ENCODE measurements at places on chromosomes 5 and 9. TPM values are rescaled to one million over a fixed set of nuclear protein-coding genes. Genes with fewer than 3 reads are reported as not detected.

DNA sequence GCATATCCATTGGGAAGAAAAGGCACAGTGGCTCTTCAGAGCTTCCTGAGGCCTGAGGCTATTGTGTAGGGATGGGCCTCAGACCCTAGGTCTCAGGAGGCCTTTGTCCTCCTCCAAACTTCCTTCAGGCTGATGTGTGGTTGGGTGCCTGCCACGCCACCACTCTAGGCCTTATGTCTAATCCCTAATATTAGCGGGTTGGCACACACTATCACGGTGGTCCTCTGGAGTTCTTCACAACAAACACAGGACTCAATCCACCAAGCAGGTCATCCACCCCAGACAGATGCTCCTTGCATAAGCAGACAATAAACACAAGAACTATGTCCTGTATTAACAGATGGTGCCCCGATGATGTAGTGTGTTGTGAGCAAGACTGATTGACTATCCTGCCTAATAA, 31.0 kb upstream of the FSTL4 start:
- no peaks in the 10 kb centered on the region for H3K4me1 ChIP-seq
- DNase-seq, result no peak
- no peak overlapping the region for H3K4me3 ChIP-seq

- H3K36me3 ChIP-seq, result no peaks in the 10 kb centered on the region
- DNase-seq, result no peak
- peaks cover 27% of the 10 kb centered on the region for H3K4me1 ChIP-seq
- H3K27ac ChIP-seq, result no peak overlapping the region
Measured at GRCh38 chr9:130833031-130833990, 1.7 kb upstream of the ABL1 start.

- no peak overlapping the region for H3K27ac ChIP-seq
- H3K4me3 ChIP-seq, result no peak overlapping the region
- H3K4me1 ChIP-seq, result peaks cover 28% of the 10 kb centered on the region
Measured at GRCh38 chr5:171639966-171640365, 145.7 kb upstream of the SMIM23 start.

NUTM2F gene
- not detected for total RNA-seq

MYMK gene
- total RNA-seq, result not detected

- no peaks in the 10 kb centered on the region for H3K36me3 ChIP-seq
- no peak for DNase-seq
- H3K27ac ChIP-seq, result no peak overlapping the region
- H3K4me3 ChIP-seq, result no peak overlapping the region
- no peaks in the 10 kb centered on the region for H3K4me1 ChIP-seq
Measured at GRCh38 chr5:54851449-54851848, 133.9 kb downstream of the ESM1 start.

DNA sequence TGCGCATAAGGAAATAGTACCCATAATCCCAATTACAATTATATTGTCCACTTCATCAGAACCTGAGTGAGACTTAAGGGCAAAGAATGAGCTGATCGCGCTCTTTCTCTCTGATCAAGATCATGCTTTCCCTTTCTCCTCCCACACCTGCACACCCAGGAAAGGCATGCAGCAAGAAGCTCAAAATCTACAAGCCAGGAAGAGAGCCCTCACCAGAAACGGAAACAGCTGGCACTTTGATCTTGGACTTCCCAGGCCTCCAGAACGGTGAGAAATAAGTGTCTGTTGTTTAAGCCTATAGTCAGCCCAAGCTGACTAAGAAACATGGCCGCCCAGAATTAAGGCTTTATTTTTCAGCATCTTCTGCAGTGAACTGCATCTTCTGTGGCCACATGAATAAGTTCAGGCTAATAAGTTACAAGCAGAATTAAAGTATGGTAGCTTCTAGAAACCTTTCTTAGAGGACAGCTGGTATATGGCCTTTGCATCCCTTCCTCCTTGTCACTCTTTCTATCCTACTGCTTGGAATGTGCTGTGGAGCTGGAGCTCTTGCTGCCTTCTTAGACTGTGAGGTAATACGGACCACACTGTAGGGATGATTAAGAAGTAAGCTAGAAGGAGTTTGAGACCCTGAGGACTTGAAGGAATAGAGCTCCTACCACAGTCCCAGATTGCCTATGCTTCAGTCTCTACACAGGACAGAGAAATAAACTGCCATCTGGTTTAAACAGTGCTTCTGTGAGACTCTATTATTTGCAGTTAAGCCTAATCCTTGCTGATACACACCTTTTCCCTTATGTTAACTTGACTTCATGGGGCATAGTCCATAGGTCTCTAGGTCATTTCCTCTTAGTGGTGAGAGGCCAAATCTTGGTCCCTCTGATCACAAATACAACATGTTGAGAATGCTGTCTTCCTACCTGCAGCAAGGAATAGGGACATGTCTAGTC, 17.2 kb downstream of the OR2S2 start:
- H3K27me3 ChIP-seq, result no peaks in the 10 kb centered on the region
- H3K27ac ChIP-seq, result no peak overlapping the region
- DNase-seq, result no peak
- no peak overlapping the region for H3K4me3 ChIP-seq
- peaks cover 25% of the 10 kb centered on the region for H3K4me1 ChIP-seq

DNA sequence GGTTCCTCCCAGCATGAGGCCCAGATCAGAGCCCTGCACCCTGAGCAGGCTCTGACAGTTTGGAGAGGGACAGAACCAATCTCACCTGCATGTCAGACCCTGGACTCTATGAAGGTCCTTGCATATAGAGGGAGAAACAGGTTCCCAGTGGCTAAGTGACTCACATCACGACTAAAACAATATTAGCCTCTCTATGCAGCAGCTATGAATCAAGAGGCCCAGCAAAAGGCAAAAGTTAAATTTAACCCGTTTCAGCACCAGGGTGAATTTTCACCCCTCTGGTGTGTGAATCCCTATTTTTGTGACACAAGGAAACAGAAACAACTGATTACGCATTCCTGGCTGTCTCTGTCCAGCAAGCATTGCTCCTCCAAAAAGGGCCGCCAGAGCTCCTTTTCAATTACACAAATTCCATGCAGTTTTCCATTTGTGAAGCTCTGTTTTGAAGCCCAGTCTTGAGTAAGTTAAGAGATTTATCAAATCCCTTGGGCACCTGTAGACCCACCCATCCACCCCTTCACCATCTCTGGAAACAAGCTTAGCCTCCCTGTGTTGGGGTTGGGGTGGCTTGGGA, 136.6 kb downstream of the GABBR2 start:
- no peaks in the 10 kb centered on the region for H3K36me3 ChIP-seq
- peaks cover 13% of the 10 kb centered on the region for H3K4me1 ChIP-seq
- no peaks in the 10 kb centered on the region for H3K27me3 ChIP-seq
- DNase-seq, result no peak
- no peak overlapping the region for H3K4me3 ChIP-seq
- no peak overlapping the region for H3K27ac ChIP-seq

- no peaks in the 10 kb centered on the region for H3K27me3 ChIP-seq
- no peak overlapping the region for H3K4me3 ChIP-seq
- peaks cover 90% of the 10 kb centered on the region for H3K36me3 ChIP-seq
- H3K27ac ChIP-seq, result no peak overlapping the region
- H3K4me1 ChIP-seq, result peaks cover 28% of the 10 kb centered on the region
Measured at GRCh38 chr5:147410496-147411358, 99.1 kb downstream of the DPYSL3 start.

- DNase-seq, result no peak
- peaks cover 3% of the 10 kb centered on the region for H3K27me3 ChIP-seq
- H3K4me1 ChIP-seq, result no peaks in the 10 kb centered on the region
- no peaks in the 10 kb centered on the region for H3K36me3 ChIP-seq
- H3K4me3 ChIP-seq, result no peak overlapping the region
Measured at GRCh38 chr5:173187054-173187743, 42.9 kb downstream of the BNIP1 start.

GRCh38 chr5:33400675-33401074, 40.1 kb upstream of the TARS1 start:
- no peak overlapping the region for H3K27ac ChIP-seq
- no peaks in the 10 kb centered on the region for H3K27me3 ChIP-seq
- H3K4me1 ChIP-seq, result peaks cover 8% of the 10 kb centered on the region
- DNase-seq, result no peak

GRCh38 chr9:135890190-135891026, 16.9 kb downstream of the CAMSAP1 start:
- no peaks in the 10 kb centered on the region for H3K27me3 ChIP-seq
- no peak for DNase-seq
- H3K27ac ChIP-seq, result no peak overlapping the region
- no peaks in the 10 kb centered on the region for H3K4me1 ChIP-seq

OSMR gene
- total RNA-seq, result 26.4 TPM

OMD gene
- 0.81 TPM for total RNA-seq

DNA sequence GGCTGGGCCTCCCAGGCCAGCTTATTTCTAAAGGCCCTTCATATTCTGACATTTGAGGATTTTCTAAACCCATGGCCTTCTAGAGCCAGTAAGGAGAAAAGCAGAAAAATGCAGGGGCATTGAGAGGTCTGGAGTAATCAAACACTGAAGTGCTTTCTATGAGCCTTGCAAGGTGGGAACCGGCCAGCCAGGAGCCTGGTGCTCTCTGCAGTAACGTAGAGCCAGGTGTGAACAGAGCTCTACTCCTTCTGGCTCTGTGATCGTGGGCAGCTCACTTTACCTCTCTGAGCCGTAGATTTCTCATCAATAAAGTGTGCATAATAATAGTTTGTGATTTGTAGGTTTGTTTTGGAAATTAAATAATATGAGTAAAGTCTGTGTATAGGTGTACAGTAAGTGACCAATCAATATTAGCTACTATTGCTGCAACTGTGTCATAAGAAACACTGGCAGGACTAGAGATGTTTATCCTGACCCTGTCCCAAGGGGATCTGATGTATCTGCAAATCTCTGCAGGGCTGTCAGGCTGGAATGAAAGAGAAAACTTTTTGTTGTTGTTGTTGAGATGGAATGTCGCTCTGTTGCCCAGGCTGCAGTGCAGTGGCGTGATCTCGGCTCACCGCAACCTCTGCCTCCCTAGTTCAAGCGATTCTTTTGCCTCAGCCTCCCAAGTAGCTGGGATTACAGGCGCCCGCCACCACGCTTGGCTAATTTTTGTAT, 2.7 kb downstream of the SYNPO start:
- H3K27me3 ChIP-seq, result no peaks in the 10 kb centered on the region
- H3K4me3 ChIP-seq, result no peak overlapping the region

CTSV gene
- 0.05 TPM for total RNA-seq

DRD1 gene
- total RNA-seq, result 10.0 TPM

DNA sequence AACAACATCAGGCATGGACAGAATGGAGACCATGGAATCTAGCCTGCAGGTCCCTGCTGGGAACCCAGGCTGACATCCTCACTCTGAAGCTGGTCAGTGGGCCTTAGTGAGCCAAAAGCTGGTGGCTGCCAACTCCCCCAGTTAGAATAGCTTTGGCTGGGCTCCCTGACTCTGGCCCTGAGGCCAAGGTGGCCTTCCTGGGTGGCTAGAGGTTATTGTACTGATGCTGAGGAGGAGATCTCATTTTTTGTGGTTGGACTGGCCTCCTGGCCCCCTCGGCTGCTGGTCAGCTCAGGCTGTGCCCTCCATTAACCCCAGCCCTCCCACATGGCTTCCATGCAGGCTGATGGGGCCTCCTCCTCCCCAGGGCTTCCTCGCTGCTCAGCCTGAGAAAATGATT, 101.2 kb upstream of the PANK3 start:
- DNase-seq, result peak; percentile 42
- H3K27me3 ChIP-seq, result no peaks in the 10 kb centered on the region
- H3K4me1 ChIP-seq, result peaks cover 15% of the 10 kb centered on the region
- H3K36me3 ChIP-seq, result peaks cover 3% of the 10 kb centered on the region

DNA sequence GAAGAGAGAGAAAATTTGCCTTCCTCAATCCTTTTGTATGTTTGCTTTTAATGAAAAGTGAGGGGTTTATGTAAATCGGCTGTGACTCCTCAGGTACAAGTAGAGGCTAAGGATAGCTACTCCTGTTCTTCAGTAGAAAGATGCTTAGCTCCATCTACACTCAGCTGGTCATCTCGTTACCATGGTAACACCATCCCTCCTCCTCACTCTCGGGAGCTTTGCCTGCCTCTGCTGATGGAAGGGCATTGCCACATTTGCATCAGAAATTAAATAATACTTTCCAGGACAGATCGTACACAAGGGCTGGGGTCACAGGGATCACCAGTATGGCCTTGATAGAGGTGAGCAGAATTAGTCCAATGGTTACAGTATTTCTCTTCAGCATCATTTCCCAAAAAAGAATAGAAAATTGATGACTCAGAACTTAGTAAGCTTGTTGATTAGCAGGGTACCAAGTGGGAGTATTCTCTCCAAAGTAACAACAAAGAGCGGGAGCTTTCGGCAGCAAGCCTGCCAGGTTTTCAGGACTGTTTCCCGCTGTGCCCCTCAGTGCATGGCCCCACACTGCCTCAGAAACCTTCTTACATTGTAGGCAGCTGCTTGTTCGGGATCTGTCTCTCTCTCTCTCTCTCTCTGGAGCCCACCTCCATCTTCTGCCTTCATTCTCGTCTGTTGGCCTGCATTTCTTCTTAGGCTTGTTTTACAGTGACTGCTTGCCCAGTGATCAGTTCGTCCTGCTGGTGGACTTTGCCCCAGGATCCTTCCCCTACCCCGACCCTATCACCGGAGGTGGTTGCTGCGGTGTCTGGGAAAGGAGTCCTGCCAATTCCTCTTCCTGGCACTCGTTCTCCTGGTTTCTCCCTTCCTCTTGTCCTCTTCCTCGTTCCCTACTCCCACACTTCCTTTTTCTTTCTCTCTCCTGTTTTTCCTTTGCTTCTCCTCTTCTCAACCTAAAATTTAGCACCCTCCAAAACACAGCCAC, 51.9 kb upstream of the SNAPC3 start:
- peaks cover 21% of the 10 kb centered on the region for H3K4me1 ChIP-seq
- no peaks in the 10 kb centered on the region for H3K27me3 ChIP-seq
- H3K36me3 ChIP-seq, result no peaks in the 10 kb centered on the region
- H3K4me3 ChIP-seq, result no peak overlapping the region

DNA sequence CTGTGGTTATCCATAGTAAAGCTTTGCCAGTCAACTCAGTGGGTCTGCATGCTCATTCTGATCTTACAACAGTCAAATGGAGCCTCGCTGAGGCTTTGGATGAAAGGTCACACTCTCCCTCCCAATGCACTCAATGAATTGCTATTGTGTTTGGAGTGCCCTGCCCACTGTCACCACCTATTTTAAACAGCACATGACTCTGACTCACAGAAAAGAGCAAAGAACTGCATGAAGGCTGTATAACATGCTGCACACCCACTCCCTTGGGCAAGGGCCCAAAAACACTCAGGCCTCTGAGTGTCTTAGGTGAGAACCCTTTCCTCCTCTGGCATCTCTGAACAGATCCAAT, 118.7 kb upstream of the CCDC112 start:
- DNase-seq, result peak; percentile 60
- no peak overlapping the region for H3K4me3 ChIP-seq
- H3K27ac ChIP-seq, result peak overlapping the region; percentile 3
- H3K36me3 ChIP-seq, result no peaks in the 10 kb centered on the region
- peaks cover 48% of the 10 kb centered on the region for H3K4me1 ChIP-seq
- H3K27me3 ChIP-seq, result no peaks in the 10 kb centered on the region

DNA sequence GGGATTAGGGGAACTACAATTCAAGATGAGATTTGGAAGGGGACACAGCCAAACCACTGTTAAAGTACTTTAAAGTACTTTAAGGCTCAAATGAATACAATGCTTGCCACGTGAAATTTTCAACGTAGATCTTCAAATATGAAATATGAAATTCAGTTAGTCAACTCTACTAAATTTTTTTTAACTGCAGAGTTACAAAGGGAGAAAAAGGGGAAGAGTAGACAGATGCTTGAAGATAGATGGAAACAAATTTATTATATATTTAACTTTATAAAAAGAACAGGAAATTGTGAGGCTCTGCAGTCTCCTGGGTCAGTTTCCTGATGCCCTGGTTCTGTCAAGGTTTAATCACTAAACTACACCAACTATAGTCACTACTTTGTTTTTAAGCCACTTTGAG, 785.5 kb upstream of the DMAC1 start:
- no peaks in the 10 kb centered on the region for H3K27me3 ChIP-seq
- H3K27ac ChIP-seq, result no peak overlapping the region
- H3K4me3 ChIP-seq, result no peak overlapping the region
- DNase-seq, result no peak
- no peaks in the 10 kb centered on the region for H3K4me1 ChIP-seq

Measured in SJSA1 (cell line).